ENCODE measurements at places on chromosomes 6 and 20.

DNA sequence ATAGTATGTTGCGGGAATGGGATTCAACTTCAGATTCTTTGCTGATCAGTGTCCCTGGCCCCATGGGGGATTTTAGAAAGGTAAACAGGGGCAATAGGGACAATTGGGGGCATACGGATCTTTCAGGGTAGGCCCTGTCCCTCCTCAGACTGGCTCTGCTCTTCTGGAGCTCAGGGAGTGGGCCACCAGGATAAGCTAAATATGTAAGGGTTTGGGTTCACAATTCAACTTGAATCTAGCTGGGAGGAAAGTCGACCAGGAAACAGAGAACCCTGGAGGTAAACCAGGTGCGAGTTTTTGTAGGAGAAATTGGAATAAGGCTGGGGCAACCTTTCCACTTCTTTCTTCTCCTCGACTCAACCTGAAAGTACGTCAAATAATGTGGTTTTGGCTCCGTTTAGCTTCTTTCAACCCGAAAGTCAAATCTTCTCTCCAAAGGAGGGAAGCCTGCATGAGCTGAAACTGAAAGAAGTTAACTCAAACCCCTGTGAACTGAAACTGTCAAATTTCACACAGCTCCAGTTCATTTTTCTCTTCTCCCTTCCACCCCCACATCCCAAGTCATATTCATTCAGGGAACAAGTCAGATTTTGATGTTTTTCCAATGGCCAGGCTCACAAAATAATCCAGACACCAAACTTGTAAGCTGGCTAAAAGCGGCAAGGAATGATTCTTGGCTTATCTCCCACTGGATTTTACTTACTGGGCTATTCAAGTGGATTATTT, 278.2 kb downstream of the CLIC5 start:
- DNase-seq, result no peak

GRCh38 chr20:25685276-25686080, 11.2 kb downstream of the ZNF337 start:
- DNase-seq, result no peak

DNA sequence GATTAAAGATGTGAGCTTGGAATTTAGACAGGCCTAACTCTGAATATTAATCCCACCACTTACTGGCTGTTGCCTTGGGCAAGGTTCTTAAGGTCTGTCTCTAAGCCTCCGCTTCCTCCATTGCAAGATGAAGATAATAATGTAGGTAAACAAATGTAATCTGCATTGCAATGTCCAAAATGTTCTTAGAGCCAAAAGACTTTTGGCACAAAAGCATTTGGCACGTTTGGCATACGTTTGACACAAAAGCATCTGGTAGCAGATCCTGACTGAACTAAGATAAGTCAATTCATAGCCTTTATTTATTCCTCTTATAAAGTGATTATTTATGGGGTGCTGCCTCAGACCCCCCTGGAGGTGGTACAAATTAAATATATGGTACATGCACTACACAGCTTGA, 229.9 kb upstream of the STXBP5 start:
- DNase-seq, result no peak

DNA sequence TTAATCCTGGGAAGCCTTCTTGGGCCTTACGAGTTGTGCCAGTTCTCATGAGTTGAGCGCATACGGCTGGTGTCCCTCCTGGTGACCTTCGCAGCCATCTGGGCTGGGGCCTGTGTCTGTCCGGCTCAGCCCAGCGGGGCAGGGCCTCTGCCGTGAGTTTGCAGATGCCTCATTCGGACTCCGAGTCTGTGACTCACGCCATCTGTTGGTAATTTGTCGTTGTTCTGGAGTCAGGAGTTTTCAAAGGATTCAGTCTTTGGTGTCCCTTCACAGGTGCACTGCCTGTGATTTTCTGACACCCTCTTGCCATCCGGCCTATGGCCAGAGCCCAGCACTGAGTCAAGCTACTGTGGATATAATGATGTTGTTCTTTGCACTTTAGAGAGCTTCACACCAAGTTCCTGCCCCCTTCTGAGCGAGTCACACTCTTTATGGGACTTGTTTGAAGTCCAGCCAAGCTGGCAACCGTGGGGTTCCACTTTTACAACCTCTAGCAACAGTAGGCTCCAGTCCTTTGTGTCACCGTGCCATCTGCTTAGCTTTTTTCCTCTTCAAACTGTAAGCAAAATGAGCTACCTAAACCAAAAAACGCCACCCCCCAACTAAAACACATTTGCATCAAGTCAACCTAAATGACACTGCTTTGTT, 175.6 kb downstream of the AIG1 start:
- DNase-seq, result no peak

GRCh38 chr20:9632265-9632664, 117.9 kb downstream of the LAMP5 start:
- no peak for DNase-seq

DNA sequence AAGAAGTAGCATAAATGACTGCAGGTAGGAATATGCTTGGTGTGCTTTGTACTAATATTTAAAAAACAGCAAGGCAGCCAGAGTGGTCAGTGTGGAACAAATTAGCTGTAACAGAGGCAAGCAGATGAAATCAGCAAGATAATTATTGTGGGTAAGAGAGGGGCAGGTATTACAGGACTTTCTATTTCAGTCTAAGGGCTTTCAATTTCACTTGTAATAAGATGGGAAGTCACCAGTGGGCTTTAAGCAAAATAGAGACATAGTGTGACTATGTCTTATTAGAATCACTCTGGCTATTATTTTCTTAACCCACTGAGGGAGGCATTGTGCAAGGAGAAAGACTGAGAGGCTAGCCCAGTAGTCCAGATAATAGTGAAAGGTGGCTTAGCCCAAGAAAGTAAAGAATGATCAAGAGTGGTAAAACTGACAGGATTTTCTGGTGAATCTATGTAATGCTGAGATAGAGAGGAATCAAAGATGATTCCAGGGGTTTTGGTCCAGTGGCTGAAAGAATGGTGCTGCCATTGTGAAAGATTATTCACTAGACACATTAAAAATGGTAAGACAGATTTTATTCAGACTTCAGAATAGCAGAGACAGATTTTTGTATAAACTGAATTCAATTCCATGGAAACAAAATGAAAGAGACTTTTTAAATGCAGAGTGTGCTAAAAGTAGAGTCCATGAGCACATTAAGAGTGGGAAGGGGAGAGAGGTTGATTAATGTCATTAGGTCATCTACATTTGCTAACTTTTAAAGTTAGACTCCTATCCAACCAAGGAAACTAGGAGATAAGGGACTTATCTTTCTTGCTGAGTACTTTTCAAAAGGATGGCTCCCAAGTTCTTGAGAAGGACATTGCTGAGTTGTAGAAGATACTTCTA, 1136.0 kb downstream of the HACE1 start:
- no peak for DNase-seq

All from Kasumi-1 (cell line).